SIG-M5 (cell line): ENCODE measurements at places on chromosomes 4 and X.

DNA sequence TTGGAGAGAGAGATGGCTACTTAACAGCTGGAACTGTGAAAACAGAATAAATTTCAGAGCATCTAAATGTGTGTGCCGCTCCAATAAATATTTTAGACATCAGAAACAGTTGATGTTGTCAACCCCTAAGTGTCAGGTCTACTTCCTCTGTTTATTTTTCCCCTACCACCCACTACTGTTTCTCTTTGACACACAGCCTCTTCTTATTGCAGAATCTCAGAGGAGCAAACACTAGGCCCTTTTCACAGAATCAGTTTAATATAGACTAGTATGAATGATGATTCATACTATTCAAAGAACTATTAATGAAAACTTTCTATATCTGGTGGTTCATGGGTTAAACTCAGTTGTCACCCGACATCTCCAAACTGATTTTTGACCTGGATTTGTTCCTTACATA, 33.9 kb downstream of the NAA11 start:
- no peak for DNase-seq

GRCh38 chr4:83644677-83645659, 109.1 kb downstream of the GPAT3 start:
- DNase-seq: no peak

DNA sequence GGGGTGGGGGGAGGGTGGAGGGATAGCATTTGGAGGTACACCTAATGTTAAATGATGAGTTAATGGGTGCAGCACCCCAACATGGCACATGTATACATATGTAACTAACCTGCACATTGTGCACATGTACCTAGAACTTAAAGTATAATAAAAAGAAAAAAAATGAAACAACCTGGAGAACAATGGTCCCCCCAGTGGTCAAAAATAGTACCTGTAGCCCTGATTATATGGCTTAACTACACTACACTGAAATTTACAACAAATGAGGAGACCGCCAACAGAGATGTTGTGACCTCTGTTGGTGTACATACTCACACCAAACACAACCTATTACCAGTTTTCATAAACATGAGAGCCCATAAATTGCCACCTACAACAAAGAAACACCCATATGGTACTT, 7.3 kb upstream of the MAGEE1 start:
- DNase-seq: no peak

GRCh38 chrX:9503261-9503660, 38.4 kb downstream of the TBL1X start:
- no peak for DNase-seq
